Activated CD4-positive, alpha-beta T cell treated with anti-CD3 and anti-CD28 coated beads for 24 hours (primary cell): ENCODE measurements at places on chromosomes 4 and X.

DNA sequence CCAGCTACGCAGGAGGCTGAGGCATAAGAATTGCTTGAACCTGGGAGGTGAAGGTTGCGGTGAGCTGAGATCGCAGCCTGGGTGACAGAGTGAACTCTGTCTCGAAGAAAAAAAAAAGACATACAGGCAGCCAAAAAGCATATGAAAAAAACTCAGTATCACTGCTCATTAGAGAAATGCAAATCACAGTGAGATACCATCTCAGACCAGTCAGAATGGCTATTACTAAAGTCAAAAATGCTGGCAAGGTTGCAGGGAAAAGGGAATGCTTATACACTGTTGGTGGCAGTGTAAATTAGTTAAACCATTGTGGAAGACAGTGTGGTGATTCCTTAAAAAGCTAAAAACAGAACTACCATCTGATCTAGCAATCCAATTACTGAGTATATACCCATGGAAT is 123.1 kb downstream of the CHIC2 start:
- no peak for DNase-seq

DNA sequence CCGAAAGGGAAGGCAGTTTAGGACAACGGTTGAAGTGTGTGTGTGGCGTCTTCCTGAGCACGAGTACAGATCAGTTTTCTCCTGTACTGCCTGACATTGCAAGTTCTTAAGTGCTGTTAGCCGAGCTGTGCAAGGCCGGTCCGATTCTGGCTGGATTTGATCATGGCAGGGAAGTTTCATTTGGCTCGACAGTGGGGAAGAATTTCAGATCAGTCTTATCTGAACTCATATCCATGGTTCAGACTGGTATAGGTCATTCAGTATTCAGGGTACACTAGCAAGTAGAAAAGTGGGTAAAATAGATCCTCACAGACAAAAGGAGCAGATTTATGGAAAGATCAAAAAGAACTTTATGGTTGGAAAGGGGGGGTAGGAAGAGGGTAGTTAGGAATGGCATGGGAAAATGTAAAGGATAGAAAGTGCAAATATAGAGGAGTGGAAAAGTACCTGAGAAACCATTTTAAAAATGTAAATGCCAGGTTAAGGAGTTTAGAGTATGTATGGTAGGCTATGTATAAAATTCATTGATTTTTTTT is 716 bp downstream of the THAP9 start:
- DNase-seq, result no peak

DNA sequence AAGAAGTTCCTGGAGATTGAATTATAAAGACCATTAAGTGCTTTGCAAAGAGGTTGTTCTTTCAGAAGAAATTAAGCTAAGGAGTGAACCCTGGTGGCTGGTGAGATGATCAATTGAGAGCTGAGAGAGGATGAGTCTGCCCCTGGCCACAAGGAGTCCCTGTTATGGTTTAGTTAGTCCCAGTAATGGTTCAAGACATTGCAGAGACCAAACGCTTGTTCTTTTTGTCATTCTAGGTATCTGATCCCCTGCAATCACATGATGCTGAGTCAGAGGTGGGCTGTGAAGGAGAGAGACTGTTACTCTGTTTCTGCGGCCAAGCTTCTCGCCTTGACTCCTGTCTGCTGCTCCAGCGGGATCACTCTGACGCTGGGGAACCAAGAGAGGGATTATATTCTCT is 114.5 kb downstream of the GATB start:
- no peak for DNase-seq

DNA sequence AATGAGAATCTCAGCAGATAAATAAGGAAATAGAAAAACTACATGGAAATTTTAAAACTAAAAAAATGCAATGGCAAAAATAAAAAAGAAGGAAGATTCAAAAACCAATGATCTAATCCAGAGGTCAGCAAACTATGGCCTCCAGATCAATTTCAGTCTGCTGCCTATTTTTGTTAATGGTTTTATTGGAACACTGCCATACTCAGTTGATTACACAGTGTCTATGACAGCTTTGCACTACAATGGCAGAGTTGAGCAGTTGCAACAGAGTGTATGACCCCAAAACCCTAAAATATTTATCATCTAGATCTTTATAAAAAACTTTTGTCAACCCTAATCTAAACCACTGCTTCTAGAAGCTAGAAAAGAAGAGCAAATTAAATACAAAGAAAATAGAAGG is 170.3 kb downstream of the RAB28 start:
- no peak for DNase-seq

GRCh38 chr4:140799686-140800225 is 43.6 kb upstream of the TBC1D9 start:
- DNase-seq, result no peak

DNA sequence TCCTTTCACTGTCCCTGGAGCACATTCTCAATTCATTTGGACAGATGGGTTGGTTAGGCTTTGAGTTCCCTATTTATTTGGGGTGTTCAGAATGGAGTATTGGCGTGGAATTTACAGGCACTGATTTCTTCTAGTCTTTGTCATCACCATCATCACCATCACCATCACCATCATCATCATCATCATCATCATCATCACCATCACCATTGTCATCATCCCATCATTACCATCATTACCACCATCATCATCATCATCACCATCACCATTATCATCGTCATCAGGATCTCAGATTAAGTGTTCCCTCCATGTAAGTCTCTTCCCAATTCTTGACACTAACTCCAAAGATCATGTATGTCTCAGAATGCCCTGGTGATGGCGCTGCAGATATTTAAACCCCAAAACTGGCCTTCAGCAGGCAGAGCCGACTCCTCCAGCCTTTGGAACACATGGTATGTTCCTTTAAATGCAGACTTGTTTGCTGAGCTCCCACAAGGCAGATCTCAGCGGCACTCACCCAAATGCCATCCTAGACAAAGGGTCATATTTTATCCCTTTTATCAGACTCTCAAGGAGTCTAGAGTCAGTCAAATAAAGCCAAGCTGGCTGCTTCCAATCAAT is 19.8 kb upstream of the FAM9A start:
- DNase-seq, result no peak

GRCh38 chr4:80069108-80069836 is 3.8 kb downstream of the ANTXR2 start:
- DNase-seq, result no peak

- no peak for DNase-seq
Observed at GRCh38 chr4:67565284-67565683, 6.8 kb downstream of the STAP1 start.

DNA sequence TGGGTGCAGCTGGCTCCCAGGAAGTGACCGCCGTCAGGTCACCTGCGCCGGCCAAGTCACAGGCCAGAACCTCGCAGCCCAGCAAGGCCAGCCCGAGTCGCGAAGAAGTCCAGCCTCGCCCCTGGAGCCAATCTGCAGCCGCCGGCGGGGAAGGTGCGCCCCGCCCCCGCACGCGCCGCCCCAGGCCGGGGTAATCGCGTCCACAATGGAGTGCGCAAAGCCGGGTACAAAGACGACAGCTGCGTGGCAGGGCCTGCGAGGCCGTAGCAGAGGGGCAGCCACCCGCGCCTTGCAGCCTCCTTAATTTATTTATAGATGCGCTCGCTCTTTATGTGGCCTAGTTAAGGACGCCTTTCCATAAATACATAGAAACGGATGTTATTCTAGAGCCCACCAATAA is 139.4 kb upstream of the CPEB2 start:
- no peak for DNase-seq

- no peak for DNase-seq
Observed at GRCh38 chr4:6607368-6608055, 32.5 kb downstream of the MAN2B2 start.

- DNase-seq, result no peak
Observed at GRCh38 chr4:130099105-130099504, 1003.2 kb downstream of the C4orf33 start.

DNA sequence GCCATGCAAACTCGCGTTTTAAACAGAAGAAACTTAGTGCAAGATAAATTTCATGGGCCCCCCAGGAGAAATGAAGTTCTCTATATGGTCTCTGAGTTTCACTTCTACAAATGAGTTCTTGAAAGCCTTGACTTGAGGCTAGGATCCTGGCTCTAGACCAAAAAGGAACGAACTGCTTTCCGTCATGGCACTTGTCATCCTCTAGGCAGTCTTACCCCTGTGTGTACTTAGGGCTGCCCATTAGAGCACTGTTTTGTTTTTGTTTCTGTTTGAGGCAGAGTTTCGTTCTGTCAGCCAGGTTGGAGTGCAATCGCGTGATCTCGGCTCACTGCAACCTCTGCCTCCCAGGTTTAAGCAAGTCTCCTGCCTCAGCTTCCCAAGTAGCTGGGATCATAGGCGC is 29.0 kb downstream of the RNF4 start:
- DNase-seq, result no peak

- no peak for DNase-seq
Observed at GRCh38 chrX:3134316-3134945, 93.2 kb downstream of the ARSF start.

DNA sequence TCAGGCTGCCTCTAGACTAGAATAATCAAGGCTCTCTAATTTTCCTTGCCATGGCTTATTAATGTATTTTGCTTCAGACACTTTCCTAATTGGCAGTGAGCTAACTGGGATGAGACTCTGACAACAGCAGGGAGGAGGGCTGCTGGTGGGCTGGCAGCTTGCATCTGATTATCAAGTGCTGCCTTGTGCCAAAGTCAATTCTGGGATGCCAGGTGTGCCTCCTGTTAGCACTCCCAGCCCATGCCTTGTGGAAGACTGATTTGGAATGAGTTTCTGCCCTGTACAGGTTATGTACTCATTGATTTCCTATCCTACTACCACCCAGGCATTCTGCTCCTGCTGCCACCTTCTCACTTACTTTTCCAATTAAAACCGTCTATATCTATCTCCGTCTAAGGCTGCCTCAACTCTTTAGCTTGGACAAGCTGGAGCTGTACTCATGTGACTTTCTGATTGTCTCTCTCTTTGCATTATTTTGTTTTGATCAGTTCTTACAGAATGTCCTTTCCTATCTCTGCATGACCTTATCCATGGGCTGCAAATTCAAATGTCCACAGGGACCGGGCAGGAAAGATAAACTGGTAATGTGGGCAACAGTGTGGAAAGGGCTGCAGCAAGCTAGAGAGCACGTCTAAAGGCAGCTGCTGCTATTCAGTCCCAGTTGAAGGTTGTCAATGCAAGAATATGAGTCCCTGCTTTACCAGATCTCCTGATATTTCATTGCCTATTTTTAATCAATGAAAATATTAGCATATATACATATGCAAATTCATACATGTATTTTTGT is 112.6 kb downstream of the GABRA2 start:
- no peak for DNase-seq

- no peak for DNase-seq
Observed at GRCh38 chr4:6532102-6532501, 42.9 kb upstream of the MAN2B2 start.

- no peak for DNase-seq
Observed at GRCh38 chr4:102514298-102514964, 13.3 kb downstream of the NFKB1 start.

GRCh38 chr4:182869697-182870096 is 47.5 kb downstream of the DCTD start:
- DNase-seq, result no peak

DNA sequence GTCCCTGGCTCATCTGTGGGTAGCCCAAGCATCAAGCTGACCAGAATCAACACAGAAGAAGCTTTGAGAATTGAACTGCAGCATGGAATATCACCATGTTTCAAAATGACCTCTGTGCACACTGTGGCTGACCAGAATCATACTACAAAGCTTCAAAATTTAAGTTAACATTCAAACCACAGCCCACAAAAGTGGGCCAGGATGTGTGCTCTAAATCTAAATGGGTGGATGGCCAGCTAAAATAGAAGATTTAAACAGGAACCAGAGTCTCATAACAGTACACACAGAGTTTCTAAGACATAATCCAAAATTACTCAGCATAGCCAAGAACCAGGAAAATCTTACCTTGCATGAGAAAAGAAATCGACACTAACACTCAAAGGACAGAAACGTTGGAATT is 46.1 kb downstream of the KLF3 start:
- no peak for DNase-seq

DNA sequence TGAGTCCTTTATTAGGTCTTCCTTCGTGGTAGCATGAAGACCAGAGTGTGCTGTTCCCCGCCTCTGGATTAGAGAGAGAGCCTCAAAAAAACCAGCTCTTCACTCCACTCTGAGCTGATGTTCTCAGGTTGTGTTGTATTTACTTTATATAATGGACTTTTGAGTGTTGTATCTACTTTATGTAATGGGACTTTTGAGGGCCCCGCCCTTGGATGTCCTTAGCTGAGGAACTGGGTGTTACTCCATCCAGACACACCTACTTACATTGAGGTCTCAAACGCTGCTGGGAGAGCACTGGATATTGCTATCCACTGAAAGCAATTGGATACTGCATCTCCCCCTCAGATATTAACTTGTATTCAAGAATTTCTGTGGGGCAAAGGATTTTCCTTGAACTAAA is 28.2 kb downstream of the ATP8A1 start:
- no peak for DNase-seq

DNA sequence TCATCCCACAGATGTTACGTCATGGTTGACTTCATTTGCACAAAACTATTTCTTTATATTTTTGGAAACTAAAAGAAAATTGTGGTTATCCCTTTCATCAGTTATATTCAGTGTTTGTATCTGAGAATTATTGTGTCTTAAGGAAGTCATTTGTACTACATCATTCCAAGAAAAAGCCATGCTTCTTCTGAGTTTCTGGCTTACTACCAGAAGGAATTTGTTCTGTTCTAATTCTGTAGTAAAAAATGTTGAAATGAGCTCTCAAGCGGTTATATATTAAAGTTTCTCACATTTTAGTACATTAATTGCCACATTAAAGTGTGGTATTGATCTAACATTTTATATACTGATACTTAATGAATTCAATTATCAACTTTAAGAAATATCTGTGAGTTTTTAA is 1844.5 kb downstream of the PCDH7 start:
- no peak for DNase-seq

DNA sequence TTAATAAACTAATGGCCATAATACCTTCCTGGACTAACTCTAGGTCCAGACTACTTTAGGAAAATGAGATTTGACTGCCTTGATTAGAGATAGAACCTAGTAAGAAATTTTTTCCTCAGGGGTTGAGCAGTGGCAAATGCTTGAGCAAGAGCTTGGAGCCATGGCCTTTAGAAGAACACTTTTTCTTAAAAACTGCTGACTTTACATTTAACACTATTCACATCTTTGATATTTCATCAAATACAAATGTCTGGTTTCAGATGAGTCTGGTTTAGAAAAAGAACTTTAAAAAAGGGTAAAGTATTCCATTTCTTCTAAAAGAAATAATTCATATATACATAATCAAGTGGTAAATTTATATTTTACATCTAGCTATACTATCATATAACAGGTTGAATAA is 680.9 kb upstream of the PITX2 start:
- DNase-seq, result no peak

DNA sequence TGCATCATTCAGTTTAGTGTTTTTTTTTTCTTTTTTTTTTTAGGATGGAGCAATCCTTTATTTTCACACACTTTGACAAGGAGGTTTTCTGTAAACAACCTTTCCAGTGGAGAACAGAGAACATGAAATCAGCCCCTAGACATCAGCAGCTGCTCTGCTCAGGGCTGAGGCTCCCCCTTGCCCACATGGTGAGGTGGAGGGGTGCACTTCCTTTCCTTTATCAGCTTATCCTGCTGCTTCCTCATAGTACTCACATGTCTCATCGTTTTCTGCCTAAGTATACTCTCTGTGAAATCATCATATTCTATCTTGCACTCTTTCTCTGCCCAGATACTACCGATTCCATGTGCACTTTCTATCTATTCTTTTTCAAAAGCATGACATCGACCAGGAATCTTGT is 47.6 kb upstream of the PRSS12 start:
- DNase-seq, result no peak

- no peak for DNase-seq
Observed at GRCh38 chr4:128228845-128229795, 58.5 kb downstream of the PGRMC2 start.
